Progenitor cell of endocrine pancreas (in vitro differentiated cells): ENCODE measurements at places on chromosomes 12 and 14. TPM values are rescaled to one million over a fixed set of nuclear protein-coding genes. Genes with fewer than 3 reads are reported as not detected.

The CTSG gene
- not detected in 2 replicates for total RNA-seq

The PMCH gene
- not detected in 2 replicates for total RNA-seq

- DNase-seq: no peak
Observed at GRCh38 chr14:93898731-93899130, 28.4 kb upstream of the FAM181A start.

DNA sequence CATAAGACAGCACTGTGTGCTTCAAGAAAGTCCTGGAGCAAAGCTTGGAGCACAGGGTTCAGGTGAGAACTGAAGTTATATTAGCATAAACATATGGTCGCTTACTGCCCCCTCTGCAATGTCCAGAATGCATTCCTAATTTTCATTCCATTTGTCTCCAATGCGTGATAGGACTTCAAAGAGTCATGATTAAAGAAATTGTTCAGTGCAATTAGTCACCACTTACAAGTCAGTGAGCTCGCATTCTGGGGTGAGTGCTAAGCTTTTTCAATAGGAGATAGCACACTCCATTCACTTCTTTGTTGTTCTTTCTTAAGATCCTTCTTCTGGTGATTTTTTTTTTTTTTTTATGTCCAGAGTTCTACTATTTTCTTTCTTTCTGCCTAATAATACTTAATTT is 398.4 kb downstream of the SYT1 start:
- DNase-seq: no peak

DNA sequence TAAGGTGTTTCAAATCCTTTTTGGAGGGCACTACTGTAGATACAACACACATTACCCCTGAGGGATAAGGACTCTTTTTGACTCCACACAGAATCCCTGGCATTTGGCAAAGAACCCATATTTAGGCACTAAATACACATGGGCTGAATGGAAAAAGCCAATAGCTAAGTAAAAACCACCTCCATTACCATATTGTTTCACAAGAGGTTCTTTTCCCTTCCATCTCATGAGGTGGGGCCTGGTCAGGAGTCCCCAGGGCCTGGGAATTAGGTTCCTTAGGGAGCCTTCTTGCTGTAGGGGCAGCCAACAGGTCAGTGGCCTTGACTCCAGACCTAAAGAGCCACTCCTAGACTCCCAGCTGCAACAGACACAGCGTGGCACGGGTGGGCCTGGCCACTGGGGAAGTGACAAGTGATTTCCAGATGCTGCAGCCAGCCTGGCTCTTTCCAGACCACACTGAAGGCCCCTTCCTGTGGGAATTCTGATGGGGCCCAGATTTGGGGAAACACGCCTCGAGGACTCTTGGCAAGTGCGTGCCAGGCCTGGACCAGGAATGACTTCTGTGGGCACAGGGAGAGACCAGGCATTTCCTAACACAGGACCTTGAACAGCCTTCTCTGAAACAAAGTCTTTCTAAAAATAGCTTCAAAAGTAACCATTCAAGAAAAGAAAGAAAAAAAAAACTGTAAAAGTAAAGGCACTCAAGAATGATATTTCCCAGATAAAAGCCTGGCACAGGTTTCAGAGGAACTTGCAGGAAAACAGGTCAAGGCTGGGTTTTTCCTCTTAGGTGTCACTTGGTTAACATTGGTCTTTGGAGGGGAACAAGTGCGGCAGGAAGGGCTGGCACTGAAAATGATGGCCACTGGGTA is 18.1 kb downstream of the SSH1 start:
- no peak for DNase-seq

DNA sequence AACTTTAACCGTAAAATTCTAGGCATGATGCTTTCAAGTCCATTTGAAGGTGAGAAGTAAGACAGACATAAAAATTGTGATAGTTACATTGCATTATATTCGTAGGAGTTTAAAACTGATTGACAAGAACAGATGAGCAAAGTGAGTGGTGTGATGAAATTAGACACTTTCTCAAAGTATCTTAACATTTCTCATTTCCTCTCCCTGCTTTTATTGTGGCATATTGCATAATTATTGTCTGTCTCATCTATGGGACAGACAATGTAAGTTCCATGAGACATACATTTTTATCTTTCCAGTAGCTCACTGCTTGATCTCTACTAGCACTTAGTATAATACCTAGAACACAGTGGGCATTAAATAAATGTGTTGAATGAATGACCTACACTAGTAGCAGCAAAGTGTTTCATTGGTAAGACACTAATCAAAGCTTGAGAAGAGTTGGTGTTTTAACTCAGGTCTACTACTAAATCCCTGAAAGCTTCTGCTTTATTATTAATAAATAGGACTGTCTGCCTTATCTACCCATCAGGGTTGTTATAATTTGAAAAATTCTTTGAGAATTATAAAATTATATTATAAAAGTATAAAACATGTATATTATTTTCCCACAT is 19.0 kb downstream of the A2M start:
- no peak for DNase-seq

The BCL2L14 gene
- total RNA-seq: 1.1 and 1.4 TPM in 2 replicates
